ENCODE measurements at places on chromosomes 11 and 22. TPM values are rescaled to one million over a fixed set of nuclear protein-coding genes. Genes with fewer than 3 reads are reported as not detected.

TRIM29 gene
- not detected for total RNA-seq

- no peak for DNase-seq
Measured at GRCh38 chr22:20514658-20515406, 7.4 kb downstream of the MED15 start.

GRCh38 chr22:30889268-30889995 lies 79.1 kb downstream of the MORC2 start:
- no peak for DNase-seq

GRCh38 chr22:47625013-47625385 lies 862.5 kb downstream of the TBC1D22A start:
- no peak for DNase-seq

- DNase-seq: no peak
Measured at GRCh38 chr11:47154616-47155570, 21.8 kb downstream of the ARFGAP2 start.

- no peak for DNase-seq
Measured at GRCh38 chr11:2287091-2287490, 14.6 kb downstream of the C11orf21 start.

DNA sequence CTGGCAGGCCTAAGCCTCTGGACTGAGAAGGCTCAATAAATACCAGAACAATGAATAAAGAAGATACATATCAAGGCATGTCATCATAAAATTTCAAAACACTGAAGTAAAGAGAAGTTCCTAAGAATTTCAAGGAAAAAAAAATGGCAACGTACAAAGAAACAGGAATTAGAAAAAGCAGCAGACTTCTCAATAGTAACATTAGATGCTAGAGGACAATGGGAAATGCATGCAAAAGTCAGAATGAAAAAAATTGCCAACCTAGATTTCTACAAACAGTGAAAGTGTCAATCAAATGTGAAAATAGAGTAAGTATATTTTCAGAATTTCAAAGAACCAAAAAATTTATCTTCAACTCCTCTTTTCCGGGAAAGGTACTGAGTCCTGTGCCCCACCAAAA lies 125.0 kb downstream of the KCNC1 start:
- DNase-seq: no peak

DNA sequence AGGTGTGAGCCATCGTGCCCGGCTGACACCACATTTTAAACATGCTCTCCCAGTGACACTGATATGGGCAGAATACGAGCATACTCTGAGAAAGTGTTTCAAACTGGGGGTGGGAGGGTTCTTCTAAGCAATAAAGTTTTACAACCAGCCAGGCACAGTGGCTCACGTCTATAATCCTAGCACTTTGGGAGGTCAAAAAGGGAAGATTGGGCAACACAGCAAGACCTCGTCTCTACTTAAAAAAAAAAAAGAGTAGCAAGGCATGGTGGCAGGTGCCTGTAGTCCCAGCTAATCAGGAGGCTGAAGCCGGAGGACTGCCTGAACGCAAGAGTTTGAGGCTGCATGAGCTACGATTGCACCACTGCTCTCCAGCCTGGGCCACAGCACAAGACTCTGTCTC lies 2.2 kb downstream of the GANAB start:
- no peak for DNase-seq

DNA sequence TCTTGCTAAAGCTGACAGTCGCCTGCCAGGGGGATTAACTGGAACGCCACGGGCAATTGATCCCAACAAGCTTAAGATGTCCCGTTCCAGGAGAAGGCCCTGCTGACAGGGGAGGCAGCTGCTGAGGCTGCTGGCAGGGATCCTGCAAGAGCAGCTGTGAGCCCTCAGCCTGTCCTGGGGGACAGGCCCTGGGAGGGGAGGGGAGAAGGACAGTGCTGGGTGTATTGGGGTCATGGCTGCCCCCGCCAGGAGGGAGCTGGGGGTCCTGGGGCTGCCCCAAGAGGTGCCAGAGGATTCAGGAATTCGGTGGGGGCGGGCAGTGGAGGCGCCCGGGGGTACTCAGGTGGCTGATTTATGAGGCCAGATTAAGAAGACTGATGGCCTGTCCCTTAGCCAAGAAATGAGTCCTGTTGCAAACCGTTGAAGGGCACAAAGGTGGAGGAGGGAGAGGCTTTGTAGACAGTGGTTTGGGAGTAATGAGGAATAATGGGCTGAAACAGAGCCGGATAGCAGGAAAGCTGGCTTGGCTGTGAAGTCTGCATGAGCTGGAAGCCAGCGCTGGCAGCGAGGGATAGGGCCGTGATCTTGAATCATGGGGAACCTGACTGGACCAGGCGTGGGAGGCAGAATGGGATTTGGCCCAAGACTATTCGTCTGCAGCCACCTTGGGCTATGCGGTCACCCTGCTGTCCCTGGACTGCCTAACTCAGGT lies 133.5 kb downstream of the CACNA1I start:
- DNase-seq: no peak
